ENCODE measurements at places on chromosomes 7 and 10.
A peak's percentile ranks its signal among the peaks of the same experiment; 100 is the strongest.

- peak; percentile 72 for DNase-seq
These were observed 22.7 kb downstream of the CISD1 start for GRCh38 chr10:58291538-58292174.

DNA sequence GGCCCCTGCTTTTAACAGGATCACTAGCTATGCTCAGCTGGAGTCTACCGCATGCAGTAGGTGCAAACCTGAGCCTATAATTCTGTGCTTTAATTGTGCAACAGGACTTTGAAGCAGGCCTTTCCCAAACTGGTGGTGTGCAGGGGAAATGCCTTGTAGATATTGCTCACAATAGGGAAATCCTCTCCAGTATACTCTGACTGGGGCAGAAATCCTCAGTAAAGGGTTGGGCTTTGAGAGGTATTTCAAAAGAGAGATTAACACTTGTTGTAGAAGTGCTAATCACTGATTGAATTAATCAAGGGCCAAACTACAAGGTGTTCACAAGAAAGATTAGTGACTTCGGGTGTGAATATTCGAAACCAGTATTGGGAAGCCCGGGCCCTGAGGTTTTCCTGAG lies 58.5 kb upstream of the EXOC6 start:
- DNase-seq, result no peak

DNA sequence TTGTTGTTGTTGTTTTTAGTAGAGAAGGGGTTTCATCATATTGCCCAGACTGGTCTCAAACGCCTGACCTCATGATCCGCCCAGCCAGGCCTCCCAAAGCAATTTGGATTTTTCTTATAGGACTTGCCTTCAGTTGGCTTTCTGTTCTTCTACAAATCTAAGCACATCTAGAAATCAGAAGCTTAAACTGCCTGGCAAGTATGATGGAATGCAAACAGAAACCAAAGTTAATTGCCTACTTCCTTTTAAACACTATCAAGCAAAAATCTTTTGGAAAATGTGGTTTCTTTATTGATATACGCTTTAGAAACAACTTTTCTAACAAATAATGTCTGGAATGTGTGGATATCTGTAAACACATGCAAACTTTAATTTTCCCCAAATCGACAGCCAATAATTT lies 64.9 kb downstream of the USP6NL start:
- peak; percentile 73 for DNase-seq

- no peak for DNase-seq
These were observed 112.8 kb upstream of the LANCL2 start for GRCh38 chr7:55252386-55252785.

DNA sequence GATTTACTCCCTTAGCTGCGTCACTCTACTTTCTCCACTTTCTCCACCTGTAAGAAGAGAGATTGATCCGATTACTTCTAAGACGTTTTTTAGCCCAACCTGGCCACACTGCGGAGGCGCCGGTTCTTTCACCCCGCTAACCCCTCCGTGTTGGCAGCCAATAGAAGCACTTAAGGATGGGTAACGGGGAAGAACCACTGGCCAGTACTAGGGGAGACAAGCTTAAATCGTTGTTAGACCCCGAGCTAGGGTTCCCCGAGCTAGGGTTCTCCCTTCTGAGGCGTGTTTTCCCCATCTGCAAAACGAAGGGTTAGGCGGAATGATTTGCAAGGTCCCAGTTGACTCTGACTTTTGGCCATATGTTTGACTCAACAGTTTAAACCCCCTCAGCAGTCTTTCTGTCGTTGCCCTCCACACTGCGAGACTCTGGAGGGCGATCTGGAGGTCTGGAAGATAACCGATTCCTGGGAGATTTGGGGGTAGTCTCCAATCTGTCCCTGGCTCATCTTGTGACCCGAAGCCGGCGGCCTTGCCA lies 644 bp downstream of the UMAD1 start:
- DNase-seq, result no peak

DNA sequence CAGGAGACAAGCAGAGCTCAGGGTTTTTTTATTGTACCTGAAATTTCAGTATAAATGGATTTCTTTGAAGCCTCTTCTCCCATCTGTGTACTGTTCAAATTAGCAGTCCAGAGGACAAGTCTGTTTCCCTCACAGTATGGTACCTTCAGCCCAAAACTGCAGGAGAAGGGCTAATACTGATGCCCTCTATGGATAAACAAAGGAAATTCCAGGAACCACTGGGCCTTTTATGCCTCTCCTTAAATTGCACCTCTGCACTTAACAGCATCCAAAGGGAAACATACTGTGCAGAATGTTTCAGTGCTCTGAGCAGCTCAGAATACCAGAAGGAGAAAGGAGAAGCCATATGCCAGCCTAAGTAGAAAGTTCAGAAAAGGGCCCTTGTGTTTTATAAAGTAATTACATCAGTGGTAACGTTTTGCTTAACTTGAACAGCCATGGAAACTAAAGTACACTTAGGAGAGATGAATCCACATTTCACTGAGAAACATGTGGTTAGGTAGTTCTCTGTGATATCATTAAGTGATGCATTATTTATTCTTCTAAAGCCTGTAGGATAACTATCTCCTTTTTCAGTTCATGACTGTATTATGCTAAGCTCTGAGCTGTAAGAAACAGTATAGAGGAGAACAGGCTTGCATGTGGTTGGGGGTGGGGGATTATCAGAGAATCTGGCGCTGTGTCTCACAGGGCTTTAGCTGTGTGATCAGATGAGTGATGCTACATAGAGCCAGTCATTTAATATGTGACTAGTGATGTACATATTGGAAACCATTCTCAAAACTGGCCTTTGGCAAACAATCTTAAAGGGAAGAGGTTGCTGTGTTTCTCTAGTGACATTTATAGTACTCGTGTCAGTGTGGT lies 111.3 kb downstream of the POU6F2 start:
- no peak for DNase-seq

GRCh38 chr7:93964813-93965212 lies 39.3 kb downstream of the BET1 start:
- no peak for DNase-seq

DNA sequence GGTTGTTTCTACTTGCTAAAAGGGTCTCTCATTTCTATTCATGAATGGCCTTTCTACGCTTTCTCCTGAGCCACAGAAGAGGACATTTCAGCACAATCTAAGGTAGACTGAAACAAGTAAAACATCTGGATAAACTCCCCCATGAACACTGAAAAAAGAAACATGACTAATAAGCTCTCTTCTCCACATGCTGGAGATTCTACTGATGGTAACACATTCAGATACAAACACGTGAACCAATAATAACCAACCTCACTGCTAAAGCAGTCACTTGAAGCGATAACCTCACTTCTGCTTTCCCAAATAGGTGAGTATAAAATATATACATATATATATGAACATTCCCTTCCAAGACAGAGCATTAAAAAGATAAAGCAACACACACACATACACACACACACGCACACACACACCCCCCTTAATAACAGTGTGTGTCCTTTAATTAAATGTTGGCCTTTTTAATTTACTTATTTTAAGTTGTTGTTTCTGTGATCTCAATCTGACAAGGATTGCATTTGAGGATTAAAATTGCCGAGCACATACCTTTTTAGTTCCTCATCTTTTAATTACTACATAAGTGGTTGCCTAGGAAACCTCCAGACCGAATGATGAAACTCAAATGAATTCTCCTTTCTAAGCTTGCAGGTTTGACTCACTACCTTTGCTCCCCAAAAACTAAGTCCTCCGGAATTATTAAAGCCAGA lies 292.4 kb upstream of the KLF14 start:
- DNase-seq, result peak; percentile 76

DNA sequence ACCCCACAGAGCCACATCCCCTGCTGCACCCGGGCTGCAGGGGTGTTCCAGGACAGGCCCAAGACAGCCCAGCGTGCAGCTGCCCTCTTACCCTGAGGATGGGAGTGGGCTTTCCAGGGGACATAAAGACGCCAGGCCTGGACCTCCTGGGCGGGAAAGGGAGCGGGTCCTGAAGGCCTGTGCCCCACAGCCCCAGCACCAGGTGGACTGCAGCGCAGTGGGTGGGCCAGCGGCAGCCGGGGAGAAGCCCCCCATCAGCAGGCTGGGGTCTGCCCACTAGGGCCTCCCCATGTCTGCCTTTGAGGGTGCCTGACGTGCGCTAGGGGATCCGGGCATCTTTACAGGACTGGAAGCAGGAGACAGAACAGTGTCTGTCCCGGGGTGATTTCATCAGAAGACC lies 22.6 kb upstream of the ZNF735 start:
- no peak for DNase-seq

DNA sequence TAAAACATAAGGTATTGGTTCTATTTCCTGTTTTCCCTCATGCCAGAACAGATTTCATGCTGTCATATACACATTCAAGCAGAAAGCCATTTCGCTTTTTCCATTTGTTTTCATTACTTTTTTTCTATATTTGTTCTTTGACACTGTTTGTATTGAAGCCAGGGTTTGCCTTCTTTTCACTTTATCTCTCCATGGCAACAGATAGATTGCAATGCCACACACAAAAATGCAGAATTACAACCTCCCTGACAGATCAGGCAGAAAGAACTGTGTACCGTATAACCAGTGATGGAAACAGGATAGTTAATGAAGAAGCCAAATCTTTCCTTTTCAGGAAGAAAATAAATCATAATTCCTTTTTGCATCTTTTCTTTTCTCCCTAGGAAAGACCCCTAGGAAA lies 103.0 kb upstream of the PCGF5 start:
- no peak for DNase-seq
